ENCODE measurements at places on chromosomes 11 and 22.
A peak's percentile ranks its signal among the peaks of the same experiment; 100 is the strongest.

- no peak for DNase-seq
Observed at GRCh38 chr22:37300551-37301017, 18.3 kb downstream of the CYTH4 start.

DNA sequence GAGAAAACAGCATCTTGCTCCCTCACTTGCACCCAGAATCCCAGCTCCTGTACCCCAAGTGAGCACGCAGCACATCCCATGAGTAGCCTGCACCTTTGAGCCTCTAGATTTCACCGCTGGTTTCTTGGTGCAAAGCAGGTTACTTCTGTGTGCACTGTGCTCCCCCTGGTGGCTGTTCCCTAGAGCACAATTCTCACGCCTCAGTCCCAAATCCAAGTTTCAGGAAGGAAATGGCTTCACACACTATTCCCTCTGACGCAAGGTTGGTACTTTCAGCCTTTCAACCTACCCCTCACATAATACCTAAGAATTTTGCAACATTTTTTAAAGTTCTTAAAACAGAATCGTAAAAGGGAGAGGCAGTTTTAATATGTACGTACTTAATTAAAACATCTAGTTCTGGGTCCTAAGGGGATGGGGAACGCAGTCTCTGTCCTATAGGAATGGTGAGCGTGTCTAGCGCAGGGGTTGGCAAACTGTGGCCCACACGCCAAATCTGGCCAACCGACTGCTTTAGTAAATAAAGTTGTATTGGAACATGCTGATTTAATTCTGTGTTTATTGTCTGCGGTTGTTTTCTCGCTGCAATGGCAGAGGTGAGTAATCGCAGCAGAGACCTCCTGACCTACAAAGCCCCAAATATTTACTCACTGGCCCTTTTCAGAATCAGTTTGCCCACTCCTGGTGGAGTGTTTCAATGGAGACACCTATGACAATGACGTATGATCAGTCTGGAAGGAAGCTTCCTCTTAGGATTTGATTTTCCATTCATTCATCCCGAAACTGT, 27.5 kb downstream of the DHCR7 start:
- no peak for DNase-seq

DNA sequence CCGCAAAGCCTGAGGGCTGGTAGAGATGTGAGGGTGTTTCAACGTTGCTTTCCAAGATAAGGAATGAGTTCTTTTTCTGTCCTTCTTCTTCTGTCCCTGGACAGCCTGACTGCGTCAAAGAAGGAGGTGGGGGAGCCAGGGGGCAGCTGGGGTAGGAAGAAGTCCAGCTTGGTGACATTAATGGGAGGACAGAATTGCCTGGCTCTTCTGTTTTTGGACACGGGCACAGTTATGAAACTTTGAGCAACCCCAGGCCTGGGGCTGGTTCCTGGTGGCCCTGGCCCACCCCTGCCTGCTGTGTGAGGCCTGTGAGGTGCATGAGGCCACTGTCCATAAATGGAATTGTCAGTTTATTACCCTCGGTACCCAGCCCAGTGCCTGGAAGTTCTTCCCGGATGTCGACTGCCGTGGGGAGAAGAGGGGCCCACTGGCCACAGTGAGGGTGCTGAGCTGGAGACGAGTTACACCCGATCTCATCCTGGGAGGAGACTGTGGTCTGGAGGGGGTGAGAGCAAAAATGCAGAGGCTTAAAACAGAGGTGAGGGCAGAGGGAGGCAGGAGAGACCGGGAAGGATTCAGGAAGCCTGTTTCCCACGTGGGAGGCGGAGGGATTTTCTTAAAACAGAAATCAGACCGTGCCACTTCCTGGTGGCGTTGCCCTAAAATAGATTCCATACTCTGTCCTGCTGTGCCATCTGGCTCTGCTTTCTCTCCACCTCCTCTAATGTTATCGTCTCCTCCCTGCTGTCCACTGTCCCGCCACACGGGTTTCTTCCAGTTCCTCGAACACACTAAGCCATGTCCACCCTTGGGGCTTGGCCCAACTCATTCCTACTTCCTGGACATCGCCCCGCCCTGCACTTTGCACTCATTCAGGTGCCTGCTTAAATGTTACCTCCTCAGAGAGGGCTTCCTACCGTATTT, 59.7 kb upstream of the RASD2 start:
- DNase-seq = no peak

- no peak for DNase-seq
Observed at GRCh38 chr11:65973439-65974110, 12.0 kb downstream of the SART1 start.

DNA sequence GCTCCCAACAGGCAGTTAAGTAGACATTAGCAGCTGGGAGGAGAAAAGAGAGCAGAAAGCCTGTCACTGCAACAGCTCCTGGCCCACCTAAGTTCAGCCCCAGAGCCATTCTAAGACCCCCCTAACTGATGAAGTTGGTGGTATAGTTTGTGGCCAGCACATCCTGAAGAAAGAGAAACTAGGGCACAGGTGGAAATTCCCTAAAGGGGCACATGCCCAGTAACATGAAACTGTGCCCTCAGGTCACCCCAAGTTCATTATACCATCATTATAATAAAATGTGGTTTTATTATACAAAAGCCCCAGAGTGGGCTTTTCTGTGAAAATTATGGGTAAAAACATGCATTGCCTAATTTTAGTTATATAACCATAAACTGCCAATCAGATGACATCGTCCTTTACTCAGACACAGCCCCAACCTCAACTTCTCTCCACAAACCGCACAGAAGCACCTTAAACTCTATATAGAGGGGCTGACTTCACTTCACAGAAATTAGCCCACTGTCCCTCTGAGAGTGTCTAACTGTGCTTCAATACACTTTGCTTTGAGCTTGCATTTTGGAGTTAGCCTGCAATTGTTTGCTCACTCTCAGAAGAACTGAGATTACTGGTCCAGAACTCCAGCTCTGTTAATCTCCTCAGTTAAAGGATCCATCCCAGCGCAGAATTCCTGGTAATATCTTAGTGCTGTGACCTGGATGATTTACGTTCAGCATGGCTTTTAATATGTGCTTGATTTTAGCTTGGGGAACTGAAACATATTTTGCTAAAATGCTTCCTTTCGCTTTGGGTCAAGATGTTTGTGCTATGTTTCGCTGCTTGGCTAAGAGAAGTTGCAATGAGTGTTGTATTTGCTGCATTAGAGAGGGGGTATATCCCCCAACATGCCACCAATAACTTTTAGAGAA, 1.8 kb upstream of the APOL3 start:
- peak; percentile 33 for DNase-seq

Data from NK-92 treated with Interleukin-12 subunit alpha and Interleukin-12 subunit beta, amount 100 ng/mL, for 24 hours (cell line).